RWPE2 (cell line): ENCODE measurements at places on chromosomes 7 and 10.
A peak's percentile ranks its signal among the peaks of the same experiment; 100 is the strongest.

- DNase-seq, result peak; percentile 94
Measured at GRCh38 chr7:832167-832967, at the start of gene SUN1. SUN1 (plus strand) TSS chr7:832476; CDS start chr7:832525, 49 bp downstream.

- no peak for DNase-seq
Measured at GRCh38 chr7:28874001-28874400, 84.1 kb downstream of the TRIL start.

GRCh38 chr7:127689194-127689772, 37.3 kb downstream of the SND1 start:
- DNase-seq, result no peak

DNA sequence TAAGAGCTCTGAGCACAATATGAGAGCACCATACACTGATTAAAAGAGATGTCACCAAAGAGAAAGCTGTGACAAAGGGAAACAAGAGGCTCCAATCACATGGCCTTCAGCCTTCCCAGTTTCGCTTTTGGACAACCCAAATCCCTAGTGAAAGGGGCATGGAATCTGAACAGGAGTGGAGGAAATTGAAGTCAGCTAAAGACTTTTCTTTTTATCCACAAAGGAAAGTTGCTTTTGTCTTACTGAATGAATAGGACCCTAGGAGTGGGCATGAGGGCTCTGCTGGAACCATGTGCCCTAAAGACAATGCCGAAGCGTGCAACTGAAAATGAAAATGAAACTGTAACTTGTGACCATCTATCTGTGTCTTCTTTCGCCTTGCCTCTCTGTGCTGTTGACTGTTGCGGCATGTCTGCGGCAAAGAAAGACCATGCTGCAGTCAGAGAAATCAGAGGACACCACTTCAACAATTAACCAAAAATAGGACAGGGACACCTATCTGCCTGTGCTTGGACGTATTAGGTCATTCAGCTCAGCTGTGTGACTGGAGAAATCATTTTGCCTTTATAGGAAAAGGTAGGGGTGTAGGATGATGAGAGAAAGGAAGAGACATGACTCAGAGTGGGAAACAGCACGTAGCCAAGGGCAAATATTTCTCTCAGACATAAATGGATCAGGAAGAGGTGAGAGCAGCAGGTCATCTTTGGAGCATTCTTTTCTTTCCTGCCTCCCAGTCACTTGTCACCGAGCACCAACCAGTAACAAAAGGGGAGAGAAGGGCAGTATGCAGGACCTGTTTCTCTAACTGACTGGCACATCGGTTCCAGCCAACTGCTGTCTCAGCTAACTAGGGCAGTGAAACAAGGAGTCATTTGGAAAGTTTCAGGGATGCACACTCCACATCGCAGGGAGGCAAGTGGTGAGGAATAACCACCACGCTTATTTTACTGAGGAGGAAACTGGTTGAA, 12.3 kb downstream of the CAV2 start:
- no peak for DNase-seq

DNA sequence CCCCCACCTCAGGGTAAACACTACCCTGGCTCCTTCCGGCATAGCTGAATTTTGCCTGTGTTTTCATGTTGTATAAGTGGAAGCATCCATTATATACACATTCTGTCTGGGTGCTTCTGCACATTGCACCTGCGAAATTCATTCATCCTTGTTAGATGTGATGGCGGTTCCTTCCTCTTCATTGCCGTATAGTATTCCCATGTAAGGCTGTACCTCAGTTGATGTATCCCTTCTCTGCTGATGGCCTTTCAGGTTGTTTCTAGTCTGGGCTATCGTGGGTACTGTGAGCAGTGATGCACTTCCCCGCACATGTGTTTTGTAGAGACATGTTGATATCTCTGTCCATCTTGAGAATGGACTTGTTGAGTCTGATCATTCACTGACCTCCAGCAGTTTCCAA, 28.9 kb downstream of the ELFN1 start:
- DNase-seq, result no peak

GRCh38 chr7:100102950-100103840, 1.8 kb downstream of the AP4M1 start:
- no peak for DNase-seq

DNA sequence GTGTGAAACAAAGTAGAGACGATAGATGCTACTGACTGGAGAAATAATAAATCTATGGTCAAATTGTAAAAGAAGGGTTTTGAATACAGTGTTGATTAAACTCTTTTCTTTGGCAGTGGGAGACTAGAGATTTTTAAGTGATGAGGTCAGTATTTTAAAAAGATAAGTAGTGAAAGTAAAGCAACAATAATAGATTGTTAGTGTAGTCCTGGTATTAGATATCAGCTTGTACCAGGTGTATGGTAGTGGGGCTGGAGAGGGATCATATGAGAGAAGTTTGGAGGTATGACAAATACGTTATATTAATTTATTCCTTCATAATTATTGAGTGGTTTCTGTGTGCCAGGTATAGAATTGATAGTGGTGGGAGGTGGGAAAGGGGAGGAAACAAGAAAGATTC, 25.2 kb downstream of the PHTF2 start:
- DNase-seq, result no peak

- no peak for DNase-seq
Measured at GRCh38 chr7:82810558-82811259, 352.0 kb downstream of the PCLO start.

DNA sequence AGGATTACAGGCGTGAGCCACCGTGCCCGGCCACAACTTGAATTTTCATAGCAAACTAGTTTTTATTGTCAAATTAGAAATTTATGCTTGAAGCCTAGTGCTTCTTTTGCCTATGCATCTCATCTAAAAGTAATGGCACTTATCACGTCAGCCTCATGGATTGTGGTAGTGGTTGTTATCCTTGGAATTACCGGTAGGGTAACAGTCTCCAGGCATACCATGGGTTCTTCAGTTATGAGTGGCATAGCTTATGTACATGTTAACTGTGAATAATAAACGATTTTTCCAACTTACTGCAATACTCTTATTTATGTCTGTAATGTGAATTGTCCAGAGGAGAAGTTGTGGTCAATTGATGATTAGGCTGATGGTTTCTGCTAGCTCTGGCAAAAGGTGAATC, 63.1 kb downstream of the BMPR1A start:
- DNase-seq, result no peak

- no peak for DNase-seq
Measured at GRCh38 chr10:120111628-120112027, 219.1 kb downstream of the SEC23IP start.

- no peak for DNase-seq
Measured at GRCh38 chr7:87154166-87154565, 1.9 kb downstream of the DMTF1 start.

- no peak for DNase-seq
Measured at GRCh38 chr7:42886129-42886528, 25.7 kb downstream of the C7orf25 start.

DNA sequence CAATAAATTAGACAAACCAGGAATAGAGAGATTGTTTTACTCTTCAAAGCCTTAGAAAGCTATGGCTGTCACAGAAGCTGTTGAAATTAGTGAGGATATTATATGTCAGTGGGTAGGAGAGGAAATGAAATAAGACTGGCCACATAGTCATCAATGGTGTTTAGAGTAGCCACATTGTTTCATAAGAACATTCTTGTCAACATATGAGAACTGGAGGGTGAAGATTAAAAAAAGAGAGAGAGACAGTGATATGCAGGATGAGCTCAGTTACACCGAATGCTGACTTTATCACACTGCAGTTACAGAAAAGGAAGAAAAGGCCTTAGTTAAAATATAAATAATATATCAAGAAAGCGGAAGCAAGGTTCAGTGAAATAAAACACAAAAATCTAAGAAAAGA, 412.0 kb downstream of the CNTNAP2 start:
- DNase-seq, result no peak

DNA sequence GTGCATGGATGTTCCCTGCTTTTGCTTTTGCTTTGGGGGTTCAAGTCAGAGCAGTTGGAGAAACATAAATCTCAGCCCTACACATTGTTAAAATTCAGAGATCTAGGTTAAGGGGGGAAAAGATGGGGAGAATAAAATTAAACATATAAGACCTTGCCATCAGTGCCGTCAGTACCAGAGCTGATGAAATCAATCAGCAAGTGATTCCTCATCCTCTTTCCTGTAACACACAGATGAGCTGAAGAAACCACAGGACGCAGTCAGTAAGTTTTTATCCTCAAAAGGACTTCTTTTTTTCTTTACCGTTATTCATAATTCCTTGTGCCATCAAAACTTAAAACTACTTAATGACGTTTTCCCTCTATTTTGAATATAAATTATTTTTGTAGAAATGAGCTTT, 5.9 kb downstream of the HECW1 start:
- no peak for DNase-seq

DNA sequence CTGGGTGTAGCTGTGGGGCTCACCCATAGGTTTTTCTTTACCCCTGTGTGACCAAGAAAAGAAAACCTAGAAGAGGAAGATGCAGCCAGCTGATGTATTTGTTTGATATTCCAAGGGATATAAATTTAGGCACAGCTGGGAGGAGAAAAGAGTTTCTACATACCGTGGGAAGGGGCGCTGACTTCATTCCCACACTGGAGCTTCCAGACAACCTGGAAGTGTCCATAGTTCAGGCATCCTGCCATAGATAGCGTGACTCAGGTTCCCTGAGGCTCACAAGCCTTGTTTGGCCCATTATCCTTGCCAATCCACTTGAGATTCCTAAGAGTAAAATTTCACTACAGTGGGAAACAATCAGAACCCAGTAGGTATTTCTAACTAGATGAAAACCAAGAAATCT, 371.7 kb upstream of the NRP1 start:
- DNase-seq, result no peak

- DNase-seq, result no peak
Measured at GRCh38 chr7:133434246-133434865, 181.5 kb downstream of the EXOC4 start.

GRCh38 chr7:49852619-49853462, 79.4 kb downstream of the VWC2 start:
- no peak for DNase-seq

GRCh38 chr7:100567031-100567730, 6.5 kb downstream of the SAP25 start:
- no peak for DNase-seq

- DNase-seq, result peak; percentile 53
Measured at GRCh38 chr7:151137791-151138152, 29.7 kb downstream of the GBX1 start.

DNA sequence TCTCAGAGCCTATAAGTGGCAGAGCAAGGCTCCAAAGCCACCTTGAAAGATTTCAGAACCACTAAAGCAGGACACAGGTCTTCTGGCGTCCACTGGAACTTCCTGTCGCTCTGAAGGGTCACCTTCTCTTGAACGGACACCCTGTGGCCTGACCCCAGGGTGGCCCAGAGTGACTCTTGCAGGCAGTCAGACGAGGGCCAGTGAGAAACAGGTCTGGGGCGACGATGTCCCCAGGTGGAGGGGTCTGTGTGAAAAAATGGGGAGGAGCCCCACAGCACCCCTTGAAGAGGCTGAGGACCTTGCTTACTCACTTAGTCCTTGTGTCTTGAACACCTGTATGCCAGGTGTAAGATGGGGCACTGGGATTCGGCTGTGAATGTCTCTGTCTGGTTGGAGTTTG, 946 bp upstream of the RASGEF1A start:
- DNase-seq, result no peak

- DNase-seq, result no peak
Measured at GRCh38 chr10:102642736-102643335, 1.4 kb upstream of the TRIM8 start.

GRCh38 chr10:78362406-78363022, 328.9 kb downstream of the RPS24 start:
- DNase-seq, result no peak

GRCh38 chr7:132500727-132501440, 75.4 kb downstream of the PLXNA4 start:
- DNase-seq, result no peak

DNA sequence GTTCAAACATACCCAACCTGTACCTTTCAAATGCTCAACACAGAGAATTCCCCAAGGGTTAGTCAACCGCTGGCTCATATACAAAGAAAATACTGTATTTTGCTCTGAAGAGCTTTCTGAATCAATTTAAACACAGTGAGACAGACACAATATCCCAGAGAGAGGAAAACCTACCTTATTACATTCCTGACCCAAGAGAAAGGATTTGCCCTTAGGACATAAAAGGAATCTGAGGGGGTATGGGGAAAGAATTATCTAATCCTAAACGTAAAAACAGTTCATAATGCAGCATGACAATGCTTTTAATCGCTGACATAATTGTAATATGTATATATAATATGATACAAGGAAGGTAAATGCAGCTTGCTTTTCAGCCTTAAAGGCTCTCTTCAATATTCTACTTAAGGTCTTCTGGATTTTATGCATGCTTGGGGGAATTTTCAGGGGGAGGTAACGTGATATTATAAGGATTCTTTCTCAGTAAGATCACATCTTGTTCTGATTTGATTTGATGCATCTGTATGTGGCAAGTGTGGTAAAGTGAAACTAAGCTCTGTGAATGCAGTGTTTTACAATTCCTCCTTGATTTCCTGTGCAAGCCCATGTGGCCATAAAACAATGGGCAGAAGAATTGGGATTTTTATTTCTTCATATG, 240.5 kb downstream of the GLI3 start:
- no peak for DNase-seq

GRCh38 chr10:102776779-102777456, 33.2 kb downstream of the WBP1L start:
- DNase-seq, result peak; percentile 90

DNA sequence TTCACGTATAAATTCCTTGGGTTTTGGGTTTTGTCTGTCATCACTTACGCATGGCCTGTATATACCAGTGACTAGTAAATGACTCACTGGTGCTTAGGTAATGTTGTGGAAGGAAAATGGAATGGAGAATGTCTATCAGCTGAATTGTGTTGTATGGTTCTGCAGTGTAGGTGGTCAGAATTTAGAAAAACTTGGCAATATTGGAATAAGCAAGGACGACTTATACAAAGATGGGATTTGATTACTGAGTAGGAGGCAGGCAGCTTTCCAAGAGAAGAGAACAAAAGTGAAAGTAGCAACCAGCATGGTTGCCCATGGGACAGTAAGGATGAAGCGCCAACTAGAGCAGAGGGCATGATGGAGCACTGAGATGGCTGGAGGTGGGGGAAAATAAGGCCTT, 168.6 kb upstream of the CSTF2T start:
- DNase-seq, result no peak

DNA sequence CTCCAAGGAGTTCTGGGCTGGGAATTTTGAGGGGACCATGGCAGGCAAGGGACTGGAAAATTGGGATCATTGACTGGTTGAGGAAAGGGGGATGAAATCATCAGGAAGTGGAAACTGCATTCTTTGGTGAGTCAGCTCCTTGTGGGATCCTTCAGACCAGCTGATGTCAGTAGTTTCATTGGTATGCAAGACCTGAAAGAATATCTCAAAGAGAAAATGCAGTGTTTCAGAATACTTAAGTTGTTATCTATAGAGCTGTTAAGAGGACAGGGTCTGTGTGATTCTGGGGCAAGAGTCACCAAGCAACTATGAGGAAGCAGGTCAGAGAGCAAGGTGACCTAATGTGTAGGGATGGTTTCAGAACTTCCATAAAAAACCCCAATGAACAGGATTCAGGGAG, 595.9 kb upstream of the AUTS2 start:
- DNase-seq, result no peak

GRCh38 chr7:44392618-44393010, 67.2 kb upstream of the CAMK2B start:
- DNase-seq, result no peak
